ENCODE measurements at places on chromosomes 5 and 9. TPM values are rescaled to one million over a fixed set of nuclear protein-coding genes. Genes with fewer than 3 reads are reported as not detected.

DNA sequence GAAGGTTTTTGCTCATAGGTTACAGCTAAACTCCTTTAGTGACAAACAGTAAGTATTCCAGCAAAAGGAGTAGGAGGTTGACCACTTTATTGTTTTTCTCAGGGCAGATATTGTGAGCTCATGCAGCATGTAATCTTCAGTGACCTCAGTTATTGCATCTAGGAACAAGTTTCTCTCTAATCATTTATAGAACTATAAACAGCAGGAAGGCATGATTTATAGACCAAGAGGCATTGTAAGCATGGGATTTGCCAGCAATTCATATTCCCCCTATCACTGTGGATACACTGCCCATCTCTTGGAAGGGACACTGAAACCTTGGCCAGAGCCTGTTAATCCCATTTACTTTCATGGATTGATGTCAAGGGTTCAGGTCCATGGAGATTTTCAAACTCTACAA, 15.4 kb upstream of the FAM170A start:
- no peak for DNase-seq

- no peak for DNase-seq
Observed at GRCh38 chr9:9924376-9924775, 688.4 kb downstream of the PTPRD start.

DNA sequence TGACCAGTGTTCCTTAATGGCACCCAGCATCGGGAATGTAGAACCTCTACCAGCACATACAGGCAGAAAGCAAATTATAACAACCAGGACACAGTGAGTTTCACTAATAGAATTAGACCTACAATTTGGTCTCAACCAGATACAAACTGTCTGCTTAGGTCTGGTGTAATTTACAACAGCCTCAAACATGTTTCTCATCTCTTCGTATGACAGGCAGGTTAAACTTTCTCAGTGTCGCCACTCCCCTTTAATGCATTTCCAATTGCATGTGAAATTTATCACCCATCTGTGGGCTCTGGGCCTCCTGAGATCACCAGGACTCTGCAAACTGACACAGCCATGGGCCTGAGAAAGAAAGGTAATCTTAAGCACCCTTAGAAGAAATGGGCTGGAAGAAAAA, 218.7 kb downstream of the DCP2 start:
- no peak for DNase-seq

Gene RANBP3L
- not detected for total RNA-seq

Gene SMIM33
- total RNA-seq = not detected

Gene CCDC187
- not detected for total RNA-seq

Measured in HFFc6 (cell line).